ENCODE measurements at places on chromosomes 4 and X.

DNA sequence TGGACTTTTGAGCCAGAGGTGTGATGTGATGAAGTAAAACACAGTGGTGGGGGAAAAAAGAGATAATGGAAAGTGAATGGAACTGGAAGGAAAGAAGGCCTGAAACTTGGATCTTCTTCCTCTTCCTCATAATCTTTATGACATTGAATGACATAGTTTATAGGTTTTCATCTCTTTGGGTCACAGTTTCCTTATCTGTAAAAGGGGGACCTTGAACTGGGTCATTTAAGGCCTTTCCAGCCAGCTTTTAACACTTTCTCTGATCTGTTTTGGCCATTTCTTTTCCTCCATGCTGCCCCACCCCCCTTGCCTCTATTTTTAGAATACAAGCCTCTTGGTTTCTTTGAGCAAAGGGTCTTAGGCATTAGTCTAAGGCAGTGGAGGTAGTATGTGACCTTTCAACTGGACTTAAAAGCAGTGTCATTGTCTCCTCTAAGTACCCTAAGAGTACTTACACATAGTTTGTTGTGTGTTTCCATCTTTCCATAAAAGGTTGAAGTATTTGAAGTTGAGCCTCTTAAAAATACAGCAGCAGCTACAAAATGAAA lies 7.8 kb downstream of the CPEB2 start:
- no peak for DNase-seq

GRCh38 chr4:171561419-171561818 lies 251.8 kb upstream of the GALNTL6 start:
- no peak for DNase-seq

DNA sequence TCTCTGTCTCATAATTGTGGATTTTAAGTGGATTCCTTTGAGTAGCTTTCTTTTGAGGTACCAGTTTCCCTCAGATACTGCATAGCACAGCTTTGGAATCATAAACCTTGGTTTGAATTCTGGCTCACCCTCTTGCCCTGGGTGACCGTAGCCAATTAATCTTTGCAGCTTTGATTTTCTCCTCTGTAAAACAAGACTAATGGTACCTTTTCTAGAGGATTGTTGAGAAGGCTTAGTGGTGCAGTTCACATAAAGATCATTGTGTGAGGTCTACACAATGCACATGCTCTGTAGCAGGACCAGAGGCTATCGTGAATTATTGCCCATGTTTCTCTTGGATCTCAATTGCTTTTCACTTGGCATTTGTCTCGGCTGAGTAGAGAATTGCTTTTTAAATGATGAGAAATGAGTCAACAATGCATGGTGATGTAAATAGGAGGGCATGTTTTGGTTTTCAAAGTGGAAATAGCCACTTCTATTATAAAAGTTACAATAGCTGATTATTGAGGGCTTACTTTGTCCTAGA lies 47.9 kb downstream of the TMEM131L start:
- DNase-seq, result no peak

GRCh38 chr4:14893713-14894112 lies 108.6 kb upstream of the CPEB2 start:
- DNase-seq, result no peak

DNA sequence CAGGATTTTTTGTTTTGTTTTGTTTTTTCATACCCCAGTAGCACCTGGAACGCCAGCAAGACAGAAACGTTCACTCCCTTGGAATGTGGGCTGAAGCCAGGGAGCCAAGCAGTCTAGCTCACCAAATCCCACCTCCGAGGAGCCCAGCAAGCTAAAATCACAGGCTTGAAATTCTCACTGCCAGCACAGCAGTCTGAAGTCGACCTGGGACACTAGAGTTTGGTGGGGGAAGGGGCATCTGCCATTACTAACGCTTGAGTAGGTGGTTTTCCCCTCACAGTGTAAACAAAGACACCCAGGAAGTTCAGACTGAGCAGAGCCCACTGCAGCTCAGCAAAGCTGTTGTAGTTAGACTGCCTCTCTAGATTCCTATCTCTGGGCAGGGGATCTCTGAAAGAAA lies 99.6 kb upstream of the FGF16 start:
- DNase-seq, result no peak

- no peak for DNase-seq
These were observed 47.1 kb upstream of the MAB21L2 start for GRCh38 chr4:150534818-150535217.

- DNase-seq, result peak; percentile 63
These were observed 808 bp downstream of the PRDM5 start for GRCh38 chr4:120921456-120922380.

DNA sequence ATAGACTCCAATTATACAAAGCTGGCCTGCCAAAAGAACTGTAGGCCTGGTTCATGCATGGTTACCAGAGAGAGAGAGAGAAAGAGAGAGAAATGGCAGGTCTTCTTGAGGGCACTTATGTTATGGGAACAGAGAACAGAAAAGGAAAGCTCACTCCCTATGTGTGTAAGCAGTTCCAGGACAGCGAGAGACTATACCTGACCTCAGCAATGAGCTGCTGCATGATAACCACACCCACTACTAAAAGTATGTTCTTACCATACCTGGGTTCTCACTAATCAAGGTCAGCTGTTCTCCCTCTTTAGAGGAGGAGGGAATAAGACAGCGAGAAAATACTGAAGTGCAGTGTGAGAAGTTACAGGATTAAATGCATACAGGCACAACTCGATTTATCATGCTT lies 583.3 kb downstream of the GBA3 start:
- DNase-seq, result no peak

- DNase-seq, result no peak
These were observed 15.8 kb downstream of the DCUN1D4 start for GRCh38 chr4:51858605-51859202.

GRCh38 chrX:16771483-16772398 lies 14.5 kb upstream of the TXLNG start:
- peak; percentile 36 for DNase-seq

- DNase-seq, result no peak
These were observed 101.1 kb downstream of the CBLL2 start for GRCh38 chrX:22373766-22374165.

- DNase-seq, result no peak
These were observed 160.1 kb upstream of the LDB2 start for GRCh38 chr4:17058536-17058915.

DNA sequence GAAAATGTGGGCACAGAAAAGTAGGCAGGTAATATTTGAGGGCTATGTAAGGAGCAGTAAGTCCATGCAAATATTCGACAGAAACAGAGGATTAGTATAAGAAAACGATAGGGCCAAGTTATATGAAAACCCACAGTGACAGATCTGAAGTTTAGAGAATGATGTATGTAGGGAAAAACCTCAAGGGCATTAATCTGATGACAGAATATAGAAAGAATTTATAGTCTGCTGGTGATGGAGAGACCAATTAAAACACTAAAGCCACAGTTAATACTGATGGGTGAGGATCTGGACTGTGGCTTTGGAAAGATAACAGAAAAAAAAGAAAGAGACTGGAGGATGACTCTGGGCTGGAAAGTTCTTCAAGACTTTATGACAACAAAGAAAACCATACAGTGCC lies 169.7 kb downstream of the PALLD start:
- no peak for DNase-seq

GRCh38 chr4:11416767-11417113 lies 12.0 kb downstream of the HS3ST1 start:
- no peak for DNase-seq

Data from SK-N-DZ (cell line).